ENCODE measurements at places on chromosomes 3 and 15.

GRCh38 chr3:21826416-21826815, 75.4 kb upstream of the ZNF385D start:
- no peak for DNase-seq

DNA sequence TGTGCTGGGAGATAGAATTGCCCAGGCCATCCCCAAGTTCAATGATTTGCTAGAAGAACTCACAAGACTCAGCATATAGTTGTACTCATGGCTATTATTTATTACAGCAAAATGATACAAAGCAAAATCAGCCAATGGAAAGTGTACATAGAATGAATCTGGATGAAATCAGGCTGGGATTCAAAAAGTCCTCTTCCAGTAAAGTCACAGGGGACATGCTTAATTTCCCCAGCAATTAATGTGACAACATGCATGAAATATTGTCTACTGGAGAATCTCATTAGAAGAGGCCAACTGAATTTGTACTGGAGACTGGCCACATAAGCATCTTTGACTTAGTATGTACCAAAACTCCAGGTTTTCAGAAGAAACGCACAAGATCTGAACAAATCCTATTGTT, 1043.1 kb downstream of the NAALADL2 start:
- DNase-seq, result no peak

DNA sequence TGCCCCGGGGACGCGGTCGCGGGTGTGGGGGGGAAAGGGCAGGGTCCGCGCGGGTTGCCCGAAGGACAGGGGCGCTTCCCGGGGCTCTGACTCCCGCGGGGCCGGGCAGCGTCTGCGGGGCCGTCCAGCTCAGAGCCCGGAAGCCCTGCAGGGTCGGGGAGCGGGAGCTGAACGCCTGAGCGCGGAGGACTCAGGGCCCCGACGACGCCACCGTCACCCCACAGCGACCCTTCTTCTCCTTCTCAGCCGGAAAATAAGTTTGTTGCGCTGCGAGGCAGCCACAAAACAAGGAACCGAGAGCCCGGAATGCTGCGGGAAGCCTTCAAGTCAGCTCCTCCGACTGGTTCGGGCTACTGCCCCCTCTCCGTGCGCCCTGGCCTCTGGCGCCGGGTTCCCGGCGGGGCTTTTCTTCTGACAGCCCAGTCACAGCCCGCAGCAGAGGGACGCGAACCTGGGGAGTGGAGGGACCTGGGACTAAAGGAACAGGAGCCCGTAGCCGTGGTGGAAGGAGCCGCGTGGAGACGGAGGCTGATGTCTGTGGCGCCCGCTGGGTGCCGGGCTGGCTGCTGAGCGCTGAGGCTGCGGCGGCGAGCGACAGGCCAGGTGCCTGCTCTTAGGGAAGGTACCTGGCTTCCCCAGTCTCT, 484 bp downstream of the CNTN4 start:
- no peak for DNase-seq

DNA sequence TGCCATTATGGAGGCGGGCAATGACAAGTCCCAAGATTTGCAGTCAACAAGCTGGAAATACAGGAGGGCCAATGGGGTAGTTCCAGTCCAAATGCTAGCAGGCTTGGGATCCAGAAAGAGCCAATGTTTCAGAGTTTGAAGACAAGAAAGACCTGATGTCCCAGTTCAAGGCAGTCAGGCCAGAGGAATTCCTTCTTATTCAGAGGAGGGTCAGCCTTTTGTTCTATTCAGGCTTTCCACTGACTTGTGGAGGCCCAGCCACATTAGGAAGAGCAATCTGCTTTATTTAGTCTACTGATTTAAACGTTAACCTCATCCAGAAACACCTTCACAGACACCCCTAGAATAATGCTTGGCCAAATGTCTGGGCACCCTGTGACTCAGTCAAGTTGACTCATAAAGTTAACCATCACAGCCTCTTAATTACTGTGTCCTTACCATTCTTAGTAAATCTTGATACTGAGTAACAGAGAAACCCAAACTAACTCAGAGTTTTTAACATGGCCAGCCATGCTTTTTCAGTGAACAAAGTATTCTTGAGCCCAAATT, 50.9 kb upstream of the NPHP3 start:
- DNase-seq, result no peak

- DNase-seq, result no peak
Observed at GRCh38 chr15:85707519-85708338, 87.0 kb downstream of the KLHL25 start.

Data from activated CD4-positive, alpha-beta T cell treated with anti-CD3 and anti-CD28 coated beads, Interleukin-2, amount 50 U/mL, for 1 hour (primary cell).